ENCODE measurements at places on chromosomes 2 and 18.
A peak's percentile ranks its signal among the peaks of the same experiment; 100 is the strongest.

DNA sequence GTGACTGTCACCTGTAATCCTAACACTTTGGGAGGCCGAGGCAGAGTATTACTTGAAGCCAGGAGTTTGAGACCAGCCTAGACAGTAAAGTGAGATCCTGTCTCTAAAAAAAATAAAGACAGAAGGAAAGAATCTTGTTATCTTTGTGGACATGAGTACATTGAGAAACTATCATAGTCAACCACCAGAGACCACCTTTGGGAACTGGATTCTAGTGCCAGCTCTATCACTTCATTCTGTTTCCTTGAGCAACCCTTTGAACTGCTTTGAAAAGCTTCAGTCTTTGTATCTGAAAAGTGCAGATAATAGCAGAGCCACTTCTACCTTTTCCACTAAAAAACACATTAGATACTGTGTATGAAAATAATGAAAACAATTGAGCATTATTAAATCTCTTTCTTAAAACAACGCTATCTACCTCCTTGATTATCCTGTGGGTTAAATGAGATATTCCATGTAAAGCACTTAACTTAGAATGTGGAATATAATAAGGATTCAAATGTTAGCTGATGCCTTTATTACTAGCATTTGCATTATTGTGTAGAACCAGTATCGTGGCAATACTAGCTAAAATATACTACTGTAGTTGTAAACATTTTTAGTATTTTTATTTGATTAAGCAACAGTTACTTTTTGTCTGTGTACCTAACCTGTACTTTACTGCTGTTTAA, 8.8 kb downstream of the GORASP2 start:
- no peak for DNase-seq

DNA sequence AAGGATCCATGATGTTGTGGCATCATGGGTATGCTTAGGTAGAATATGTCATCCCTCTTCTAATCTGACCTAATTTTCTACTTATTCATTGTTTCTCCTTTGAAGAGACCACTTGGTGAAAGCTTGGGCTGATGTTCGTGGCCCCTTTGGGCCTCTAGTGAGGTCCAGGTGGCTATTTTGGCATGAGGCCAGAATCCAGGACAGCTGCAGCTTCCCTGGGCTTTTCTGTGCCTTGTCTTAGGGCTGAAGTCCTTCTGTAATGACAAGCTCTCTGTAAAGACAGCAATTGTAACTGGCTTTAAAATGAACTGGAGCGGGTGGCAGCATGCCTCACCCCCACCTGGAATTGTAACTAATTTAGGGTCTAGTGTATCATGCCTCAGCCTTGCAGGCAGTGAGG, 15.6 kb upstream of the MC2R start:
- no peak for DNase-seq

DNA sequence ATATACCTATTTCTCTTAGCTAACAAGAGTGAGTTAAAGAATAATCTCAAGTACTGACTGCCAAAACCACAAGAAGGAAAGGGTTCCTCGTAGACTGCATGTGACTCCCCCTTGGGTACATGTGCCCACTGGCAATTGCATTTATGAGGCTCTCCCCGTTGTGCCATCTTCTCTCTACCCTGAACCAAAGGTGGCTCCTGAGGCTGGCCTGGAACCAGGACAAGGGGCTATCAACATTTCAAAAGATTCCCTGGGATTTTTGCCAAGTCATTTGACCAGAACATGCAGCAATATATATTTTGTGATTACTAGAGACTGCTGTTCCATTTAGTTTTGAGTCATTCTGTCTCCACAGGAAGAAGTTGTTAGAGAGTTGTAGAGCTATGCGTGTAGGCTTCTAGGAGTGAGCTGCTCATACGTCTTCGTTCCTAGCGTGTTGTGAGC, 45.8 kb downstream of the LAMA3 start:
- no peak for DNase-seq

DNA sequence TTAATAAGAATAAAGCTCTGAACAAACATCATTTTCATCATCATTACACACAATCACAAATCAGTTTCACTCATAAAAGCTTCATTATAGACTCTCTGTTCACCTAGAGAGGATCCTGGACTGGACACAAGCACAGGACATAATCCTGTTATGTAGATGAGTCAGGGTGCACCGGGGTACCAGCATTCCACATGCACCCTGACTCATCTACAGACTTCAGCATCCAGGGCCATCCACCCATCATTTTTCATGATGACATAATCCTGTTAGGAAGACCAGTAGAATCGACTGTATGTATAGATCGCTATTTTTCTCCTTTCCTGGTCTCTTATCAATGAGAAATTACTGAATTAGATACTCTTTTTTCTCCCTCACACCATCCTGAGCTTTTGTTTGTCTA, 73.7 kb upstream of the PIK3C3 start:
- no peak for DNase-seq

- no peak for DNase-seq
These were observed 71.4 kb upstream of the FAM98A start for GRCh38 chr2:33670392-33670937.

DNA sequence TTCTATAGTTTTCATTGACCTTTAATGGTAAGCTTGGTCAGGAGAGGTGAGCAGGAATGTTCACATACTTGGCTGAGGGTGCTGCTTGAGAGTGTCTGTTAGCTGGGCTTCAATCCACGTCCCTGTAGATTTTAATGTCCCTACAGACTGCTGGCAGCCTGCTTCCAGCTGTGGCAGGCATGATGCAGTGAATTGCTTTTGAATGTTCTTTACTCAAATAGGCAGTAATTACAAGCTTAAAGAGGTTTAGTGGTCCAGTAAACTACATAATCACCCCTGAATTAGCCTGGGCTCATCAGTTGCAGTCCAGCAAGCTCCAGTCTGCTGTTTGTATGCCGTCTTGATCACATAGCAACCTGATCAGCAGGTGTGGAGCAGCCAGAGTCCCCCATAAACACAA, 102.1 kb downstream of the MEIS1 start:
- DNase-seq, result no peak

GRCh38 chr2:184577056-184577455, 21.3 kb upstream of the ZNF804A start:
- no peak for DNase-seq

- no peak for DNase-seq
These were observed 8.8 kb downstream of the NR4A2 start for GRCh38 chr2:156323754-156324153.

- peak; percentile 89 for DNase-seq
These were observed 902 bp upstream of the SMAD7 start for GRCh38 chr18:48951448-48952286.

- no peak for DNase-seq
These were observed 4.3 kb downstream of the MCEE start for GRCh38 chr2:71125506-71126294.

Measured in hippocampal formation (tissue), 2 donors.